ENCODE measurements at places on chromosomes 12 and 14. TPM values are rescaled to one million over a fixed set of nuclear protein-coding genes. Genes with fewer than 3 reads are reported as not detected.

The CFAP73 gene
- total RNA-seq = not detected

The USP44 gene
- total RNA-seq = under 0.01 TPM

The LMNTD1 gene
- total RNA-seq = not detected

The ADCY4 gene
- total RNA-seq = 0.94 TPM

The CEBPE gene
- total RNA-seq = not detected

The CCDC175 gene
- not detected for total RNA-seq

The SERPINA3 gene
- 731 TPM for total RNA-seq

The LRRC10 gene
- total RNA-seq = not detected

The BEST3 gene
- total RNA-seq = not detected

The NANOG gene
- not detected for total RNA-seq
